Stomach (tissue), 19 donors: ENCODE measurements at places on chromosomes 1 and 21. TPM values are rescaled to one million over a fixed set of nuclear protein-coding genes. Genes with fewer than 3 reads are reported as not detected.

KCNJ9 gene
- not detected for total RNA-seq

TSTD1 gene
- not detected for total RNA-seq

L1TD1 gene
- 10.1 TPM for total RNA-seq

NPL gene
- total RNA-seq: 48.5 TPM

SPRR4 gene
- total RNA-seq: not detected

SLC45A1 gene
- total RNA-seq: not detected

ICOSLG gene
- total RNA-seq: 3.5 TPM

TDRD5 gene
- not detected for total RNA-seq

ZNF362 gene
- 49.8 TPM for total RNA-seq

MORN1 gene
- total RNA-seq: 17.7 TPM

PANK4 gene
- total RNA-seq: 21.9 TPM

S100B gene
- total RNA-seq: 5.4 TPM

CCDC17 gene
- 5.7 TPM for total RNA-seq

RAB7B gene
- total RNA-seq: 7.5 TPM

LYPD8 gene
- total RNA-seq: not detected

ELAVL4 gene
- total RNA-seq: not detected

DMAP1 gene
- 93.4 TPM for total RNA-seq

COL11A1 gene
- 0.29 TPM for total RNA-seq

NGF gene
- 3.1 TPM for total RNA-seq

C1QA gene
- 2.9 TPM for total RNA-seq

TNFRSF1B gene
- total RNA-seq: 7.1 TPM
